ENCODE measurements at places on chromosomes 13 and 19.

DNA sequence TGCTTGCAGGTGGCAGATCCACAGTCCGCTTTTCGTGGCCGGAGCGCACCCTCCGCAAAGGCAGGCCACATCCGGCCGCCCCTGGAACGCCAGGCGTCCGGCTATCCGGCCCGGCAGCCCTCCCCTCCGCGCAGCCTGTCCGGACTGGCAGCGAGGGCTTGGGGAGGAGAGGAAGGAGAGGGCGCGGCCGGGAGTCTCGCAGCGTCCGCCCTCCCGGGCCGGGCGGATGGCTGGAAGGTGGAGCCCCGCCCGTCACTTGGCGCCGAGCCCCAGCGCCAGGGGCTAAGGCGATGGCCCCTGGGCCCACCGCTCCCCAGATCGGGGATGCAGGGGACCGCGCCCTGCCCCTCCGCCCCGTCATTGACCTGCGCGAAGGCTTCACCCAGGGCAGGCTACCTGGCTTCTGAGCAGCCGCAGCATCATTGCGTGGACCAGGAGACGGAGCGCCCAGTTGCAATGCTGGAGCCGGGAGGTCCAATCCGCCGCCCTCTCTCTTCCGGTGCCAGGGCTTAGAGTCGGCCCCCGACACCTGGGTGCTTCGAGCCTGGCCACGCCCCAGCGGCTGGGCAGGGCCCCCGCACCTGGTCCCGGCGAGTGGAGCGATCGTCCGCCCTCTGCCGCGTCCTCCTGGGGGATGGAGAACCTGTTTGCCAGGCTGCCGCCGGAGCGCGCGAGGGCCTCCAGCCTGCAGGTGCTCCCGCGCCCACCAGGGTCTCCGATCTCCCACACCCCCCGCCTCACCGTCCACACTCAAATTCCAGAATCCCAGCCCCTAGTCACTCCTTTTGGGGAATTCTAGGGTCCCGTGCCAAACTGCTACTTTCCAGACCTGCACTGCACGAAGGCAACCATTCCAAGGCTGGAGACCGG is at the start of gene FUT1:
FUT1 (minus strand) TSS at position 146 of the 870 bp plus-strand sequence. CDS start 1,360 bp downstream, outside the sequence.
- no peak for DNase-seq

DNA sequence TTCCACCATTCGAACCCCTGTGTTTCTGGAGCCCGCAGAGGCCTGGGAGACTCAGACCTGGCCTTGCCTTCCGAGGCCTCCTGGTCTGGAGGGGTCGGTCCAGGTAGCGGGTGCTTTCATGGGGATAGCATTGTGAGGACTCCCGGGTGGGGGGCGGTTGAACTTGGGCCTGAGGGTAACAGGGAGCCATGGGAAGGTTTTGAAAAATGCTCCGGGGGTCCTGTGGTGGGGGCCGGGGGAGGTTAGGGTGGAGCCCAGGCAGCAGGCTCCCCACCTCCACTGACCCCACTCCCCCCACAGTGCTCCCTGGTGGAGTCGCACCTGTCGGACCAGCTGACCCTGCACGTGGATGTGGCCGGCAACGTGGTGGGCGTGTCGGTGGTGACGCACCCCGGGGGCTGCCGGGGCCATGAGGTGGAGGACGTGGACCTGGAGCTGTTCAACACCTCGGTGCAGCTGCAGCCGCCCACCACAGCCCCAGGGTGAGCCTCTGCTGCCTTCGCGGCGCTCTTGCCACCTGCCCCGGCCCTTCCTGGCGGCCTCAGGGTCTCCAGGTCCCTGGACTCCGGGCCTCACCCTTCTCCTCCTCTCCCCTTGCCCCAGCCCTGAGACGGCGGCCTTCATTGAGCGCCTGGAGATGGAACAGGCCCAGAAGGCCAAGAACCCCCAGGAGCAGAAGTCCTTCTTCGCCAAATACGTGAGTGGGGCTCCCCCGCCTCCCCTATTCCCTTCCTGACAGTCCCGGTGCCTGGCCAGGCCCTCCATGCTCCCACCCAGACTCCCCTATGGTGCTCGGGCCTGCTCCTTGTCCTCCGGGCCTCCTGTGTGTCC is 3.8 kb upstream of the GARIN5A start:
- DNase-seq, result no peak

GRCh38 chr19:33125929-33126388 is 6.0 kb upstream of the WDR88 start:
- DNase-seq, result peak; percentile 54

DNA sequence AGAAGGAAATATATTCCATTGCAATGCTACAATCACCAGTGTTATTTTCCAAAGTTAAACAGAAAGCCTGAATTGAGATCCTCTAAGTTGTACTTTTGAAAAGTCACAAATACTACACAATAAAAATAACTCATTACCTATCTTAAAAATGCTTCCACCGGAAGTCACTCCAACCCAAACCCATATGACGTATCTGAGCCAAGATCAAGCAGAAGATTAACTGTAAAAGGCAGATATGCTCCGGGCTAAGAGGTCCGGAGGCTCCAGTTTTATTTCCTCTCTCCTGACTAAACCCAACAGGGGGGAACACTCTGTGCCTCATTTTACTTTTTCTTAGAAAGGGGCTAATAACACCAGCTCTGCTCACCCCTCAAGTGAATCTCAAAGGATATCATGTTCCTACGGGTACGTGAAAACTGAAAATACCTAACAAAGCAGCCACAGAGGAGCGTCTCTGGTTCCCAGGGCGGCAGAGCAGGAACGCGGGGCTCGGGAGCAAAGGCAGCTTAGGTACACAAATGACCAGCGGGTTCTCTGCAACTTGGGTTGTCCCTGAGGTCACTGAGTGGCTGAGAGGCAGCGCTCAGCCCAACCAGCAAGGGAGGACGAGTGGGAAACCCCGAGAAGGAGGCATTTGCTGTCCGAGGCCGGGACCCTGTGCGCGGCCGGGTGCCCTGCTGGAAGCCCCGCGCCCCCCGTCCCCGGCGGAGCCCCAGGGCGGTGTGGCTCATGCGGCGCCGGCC is 750 bp downstream of the RAB20 start:
- no peak for DNase-seq

All from femur (tissue), 1 donor.